Stimulated activated naive B cell treated with anti-CD40 and anti-IgM and Interleukin-4, amounts not matched to agents 10 μg/mL and 1 μg/mL and 100 μg/mL, for 72 hours (primary cell): ENCODE measurements at places on chromosomes 16 and 17.
A peak's percentile ranks its signal among the peaks of the same experiment; 100 is the strongest.

- DNase-seq: no peak
These were observed 265.8 kb upstream of the TNRC6C start for GRCh38 chr17:77692571-77693161.

DNA sequence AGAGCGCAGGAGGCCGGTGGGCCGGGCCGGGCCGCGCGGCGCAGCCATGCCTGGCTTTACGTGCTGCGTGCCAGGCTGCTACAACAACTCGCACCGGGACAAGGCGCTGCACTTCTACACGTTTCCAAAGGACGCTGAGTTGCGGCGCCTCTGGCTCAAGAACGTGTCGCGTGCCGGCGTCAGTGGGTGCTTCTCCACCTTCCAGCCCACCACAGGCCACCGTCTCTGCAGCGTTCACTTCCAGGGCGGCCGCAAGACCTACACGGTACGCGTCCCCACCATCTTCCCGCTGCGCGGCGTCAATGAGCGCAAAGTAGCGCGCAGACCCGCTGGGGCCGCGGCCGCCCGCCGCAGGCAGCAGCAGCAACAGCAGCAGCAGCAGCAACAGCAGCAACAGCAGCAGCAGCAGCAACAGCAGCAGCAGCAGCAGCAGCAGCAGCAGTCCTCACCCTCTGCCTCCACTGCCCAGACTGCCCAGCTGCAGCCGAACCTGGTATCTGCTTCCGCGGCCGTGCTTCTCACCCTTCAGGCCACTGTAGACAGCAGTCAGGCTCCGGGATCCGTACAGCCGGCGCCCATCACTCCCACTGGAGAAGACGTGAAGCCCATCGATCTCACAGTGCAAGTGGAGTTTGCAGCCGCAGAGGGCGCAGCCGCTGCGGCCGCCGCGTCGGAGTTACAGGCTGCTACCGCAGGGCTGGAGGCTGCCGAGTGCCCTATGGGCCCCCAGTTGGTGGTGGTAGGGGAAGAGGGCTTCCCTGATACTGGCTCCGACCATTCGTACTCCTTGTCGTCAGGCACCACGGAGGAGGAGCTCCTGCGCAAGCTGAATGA, 606 bp downstream of the THAP11 start:
- peak; percentile 50 for DNase-seq

DNA sequence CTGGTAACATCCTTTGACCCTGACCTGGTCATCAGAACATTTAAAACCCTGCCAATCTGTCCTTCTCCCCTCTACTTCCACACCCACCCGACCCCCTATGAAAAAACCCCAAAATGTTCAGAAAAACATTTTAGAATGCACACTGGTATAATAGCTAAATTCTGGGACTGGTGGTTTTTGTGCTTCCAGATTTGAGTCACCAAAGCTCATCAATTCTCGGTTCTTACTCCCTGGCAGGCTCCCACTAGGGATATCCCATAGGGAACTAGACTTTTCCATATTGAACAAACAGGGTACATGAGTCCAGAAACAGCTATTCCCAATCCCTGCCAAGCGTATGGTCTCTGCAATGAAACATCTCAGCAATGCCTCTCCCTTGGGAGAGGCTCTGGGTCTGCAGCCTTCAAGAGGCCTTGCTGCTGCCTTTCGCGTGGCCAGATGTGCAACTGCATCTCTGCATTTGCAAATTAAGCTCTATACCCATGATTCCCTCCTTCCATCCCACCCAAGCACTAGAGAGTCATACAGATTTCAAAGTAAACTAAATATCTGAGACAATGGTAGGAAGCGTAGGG, 67.7 kb downstream of the SMG6 start:
- DNase-seq: no peak

GRCh38 chr17:62679866-62680377, 52.5 kb downstream of the MRC2 start:
- no peak for DNase-seq

GRCh38 chr17:68800751-68801150, 154.4 kb downstream of the ABCA8 start:
- DNase-seq: no peak

DNA sequence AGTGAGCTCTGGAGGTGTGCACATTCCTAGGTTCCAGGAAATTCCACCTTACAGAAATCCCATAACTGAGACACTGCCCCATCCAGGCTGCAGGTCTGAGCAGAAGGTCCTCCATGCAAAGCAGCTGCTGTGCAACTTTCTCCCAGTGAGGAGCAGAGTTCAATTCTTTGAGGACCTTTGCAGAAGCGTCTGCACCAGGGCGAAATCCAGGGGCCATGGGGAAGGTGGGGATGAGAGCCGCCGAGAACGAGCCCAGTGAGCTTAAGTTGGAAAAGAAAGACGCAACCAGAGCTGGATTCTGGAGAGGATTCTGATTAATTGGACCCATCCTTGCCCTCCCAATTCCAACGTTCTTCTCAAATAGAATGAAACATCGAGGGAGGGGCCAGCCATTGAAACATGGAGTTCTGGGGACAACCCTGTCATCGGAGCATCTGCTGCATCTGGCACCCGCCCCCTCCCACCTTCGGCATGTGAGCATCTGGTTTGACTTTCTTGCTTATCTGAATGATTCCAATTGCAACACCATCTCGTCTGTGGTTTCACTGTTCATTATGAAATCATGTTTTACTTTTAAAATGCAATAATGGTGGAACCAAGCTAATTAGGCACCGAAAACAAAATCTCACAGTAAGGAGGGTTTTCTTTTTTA, 190.6 kb upstream of the FOXF1 start:
- DNase-seq: no peak

DNA sequence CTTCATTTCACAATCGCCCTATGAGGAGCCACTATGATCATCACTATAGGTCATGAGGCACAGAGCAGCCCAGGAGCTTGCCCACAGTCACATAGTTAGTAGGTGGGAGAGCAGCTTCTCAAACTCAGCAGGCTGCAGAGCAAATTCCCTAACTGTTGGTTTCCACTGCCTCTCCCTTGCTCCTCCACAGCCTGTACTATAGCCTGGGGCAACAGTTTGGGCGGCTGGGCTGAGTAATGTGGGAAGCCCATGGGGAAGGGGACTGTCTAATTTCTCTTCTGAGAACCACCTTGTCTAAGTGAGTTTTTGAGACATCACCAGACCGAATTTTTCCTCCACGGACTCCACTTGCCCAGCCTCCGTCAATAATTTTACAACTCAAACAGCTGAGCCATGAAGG, 73.4 kb upstream of the GPR139 start:
- DNase-seq: no peak

DNA sequence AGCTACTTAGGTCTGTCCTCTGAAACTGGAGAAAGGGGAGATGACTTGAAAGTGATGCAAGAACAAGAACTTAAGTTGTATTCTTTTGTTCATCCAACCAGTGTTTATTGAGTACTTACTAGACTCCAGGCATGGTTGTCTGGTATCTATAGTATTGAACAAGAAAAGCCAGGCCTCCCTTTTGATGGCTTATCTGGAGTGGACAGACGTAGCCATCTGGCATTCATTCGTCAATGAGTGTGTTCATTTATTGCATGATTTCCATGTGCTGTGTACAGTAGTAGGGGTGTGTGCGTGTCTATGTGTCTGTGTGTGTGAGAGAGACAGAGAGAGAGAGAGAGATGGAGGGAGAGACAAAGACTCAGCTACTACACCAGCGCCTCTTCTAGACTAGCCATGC, 9.2 kb downstream of the ABAT start:
- no peak for DNase-seq

- no peak for DNase-seq
These were observed 3.6 kb downstream of the KCNJ2 start for GRCh38 chr17:70172923-70173322.

DNA sequence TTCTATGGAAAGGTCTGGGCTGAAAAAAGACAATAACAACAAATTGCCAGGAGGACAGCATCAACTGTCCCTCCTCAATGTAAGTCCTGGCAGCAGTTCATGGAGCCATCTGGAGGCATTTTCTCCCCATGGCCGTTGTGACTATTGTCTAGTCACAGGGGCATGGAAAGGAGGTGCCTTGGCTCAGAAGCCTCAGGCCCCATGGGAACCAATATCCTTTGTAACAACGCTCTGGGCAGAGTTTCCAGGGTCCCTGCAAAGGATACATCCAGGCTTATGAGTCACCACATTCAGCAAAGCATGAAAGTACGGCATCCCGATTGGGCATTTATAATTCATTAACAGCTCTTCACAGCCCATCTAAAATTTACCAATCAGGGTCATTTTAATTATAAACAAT, 85.2 kb downstream of the GLG1 start:
- DNase-seq: no peak

DNA sequence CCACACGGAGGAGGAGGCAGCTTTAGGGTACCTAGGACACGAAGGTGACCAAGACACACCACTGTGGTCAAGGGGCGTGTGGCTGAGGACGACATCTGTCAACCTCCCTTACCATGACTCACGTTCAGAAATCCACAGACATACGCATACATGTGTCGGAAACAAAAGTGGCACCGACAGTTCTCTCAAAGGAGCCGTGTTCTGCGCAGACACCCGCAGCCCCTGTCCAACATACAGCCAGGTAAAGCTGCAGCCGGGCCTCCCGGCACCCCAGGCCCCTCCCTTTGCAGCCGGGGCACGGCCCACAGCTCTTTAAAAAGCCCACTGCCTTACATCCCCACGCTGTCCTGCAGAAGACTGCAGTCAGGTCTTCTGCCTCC, 40.5 kb upstream of the KLHDC4 start:
- DNase-seq: no peak

- no peak for DNase-seq
These were observed 18.4 kb upstream of the ZNF594 start for GRCh38 chr17:5210091-5210490.

GRCh38 chr16:8832717-8833105, 35.1 kb downstream of the PMM2 start:
- DNase-seq: no peak

DNA sequence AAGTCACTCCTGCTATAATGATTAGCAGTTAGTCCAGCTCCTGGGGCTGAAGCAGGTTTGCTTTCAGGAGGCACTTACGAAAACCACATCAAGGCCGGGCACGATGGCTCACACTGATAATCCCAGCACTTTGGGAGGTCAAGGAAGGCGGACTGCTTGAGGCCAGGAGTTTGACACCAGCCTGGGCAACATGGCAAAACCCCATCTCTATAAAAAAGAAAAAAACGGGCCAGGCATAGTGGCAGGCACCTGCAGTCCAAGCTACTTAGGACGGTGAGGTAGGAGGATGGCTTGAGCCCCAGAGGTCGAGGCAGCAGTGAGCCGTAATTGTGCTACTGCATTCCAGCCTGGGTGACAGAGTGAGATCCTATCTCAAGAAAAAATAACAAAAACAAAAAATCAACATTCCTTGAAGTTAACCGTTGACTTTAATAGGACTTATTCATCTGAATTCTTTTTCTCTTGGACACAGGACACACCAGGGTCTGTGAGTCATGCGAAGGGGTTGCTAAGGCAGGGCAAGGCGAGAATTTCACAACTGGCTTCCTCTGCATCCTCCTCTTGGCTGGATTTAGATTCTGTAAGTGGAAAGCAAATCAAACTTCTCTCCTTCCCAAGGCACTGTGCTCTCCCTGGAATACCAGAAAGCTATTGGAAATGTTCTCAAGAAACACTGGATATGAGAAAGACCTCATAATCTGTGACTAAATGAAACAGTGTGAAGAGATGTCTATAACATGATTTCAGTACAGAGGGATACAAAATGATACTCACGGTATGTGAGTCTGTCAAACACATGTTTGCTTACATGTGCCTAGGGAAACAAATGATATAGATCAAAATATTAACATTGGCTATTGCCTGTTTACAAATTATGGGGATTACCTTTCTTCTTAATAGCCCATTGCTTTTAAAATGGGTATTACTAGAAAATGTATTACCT, 99.5 kb downstream of the SYCE1L start:
- no peak for DNase-seq

- no peak for DNase-seq
These were observed 110.9 kb upstream of the TOB1 start for GRCh38 chr17:50976951-50977472.

GRCh38 chr16:86471896-86472295, 38.4 kb upstream of the FOXF1 start:
- no peak for DNase-seq

DNA sequence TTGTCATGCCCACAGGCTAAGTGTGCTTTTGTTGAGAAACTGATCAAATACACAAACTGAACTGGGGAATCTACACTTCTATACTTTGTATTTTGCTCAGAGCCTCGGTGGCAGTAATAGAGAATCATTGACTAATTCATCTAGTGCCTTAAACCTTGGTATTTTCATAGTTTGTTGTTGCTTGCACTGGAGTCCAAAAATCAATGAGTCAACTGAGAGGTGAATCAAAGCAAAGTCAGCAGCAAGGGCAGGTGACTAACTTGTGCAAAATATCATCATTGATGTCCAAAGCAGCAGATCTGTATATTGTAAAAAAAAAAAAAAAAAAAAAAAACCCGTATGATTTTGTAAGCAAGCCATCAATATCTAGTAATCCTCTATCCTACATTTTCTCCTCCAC, 296.4 kb downstream of the MAP2K6 start:
- no peak for DNase-seq

DNA sequence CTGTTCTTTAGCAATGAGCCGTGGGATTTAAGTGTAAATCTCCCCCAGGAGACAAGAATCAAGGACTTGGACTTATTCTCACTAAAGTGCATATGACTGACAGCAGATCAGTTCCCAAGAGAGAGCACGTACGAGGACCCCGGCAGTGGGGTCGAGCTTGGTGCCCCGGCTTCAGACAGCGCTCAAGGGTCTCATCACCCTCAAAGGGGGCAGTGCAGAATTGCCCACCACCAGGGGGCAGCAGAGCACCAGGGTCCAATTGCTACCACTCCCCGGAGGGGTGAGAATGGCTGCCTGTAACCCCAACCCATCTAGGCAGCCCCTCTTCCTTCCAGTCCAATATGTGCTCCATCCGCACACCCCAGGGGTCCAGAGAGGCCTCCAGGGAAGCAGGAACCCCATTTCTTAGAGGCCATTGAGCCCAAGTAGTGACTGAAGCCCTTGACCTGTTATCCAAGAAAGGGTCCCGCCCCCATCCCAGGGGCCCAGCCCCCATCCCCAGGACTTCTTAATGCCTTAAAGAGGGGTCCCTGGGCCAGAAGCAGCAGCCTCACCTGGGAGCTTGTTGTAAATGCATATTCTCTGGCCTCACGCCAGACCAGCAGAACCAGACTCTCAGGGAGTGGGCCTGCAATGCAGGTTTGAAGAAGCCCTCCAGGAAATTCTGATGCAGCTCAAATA, 86.1 kb downstream of the ZDHHC7 start:
- peak; percentile 21 for DNase-seq

GRCh38 chr16:14434860-14435259, 195.2 kb downstream of the PARN start:
- no peak for DNase-seq
